ENCODE measurements at places on chromosomes 1 and 21.

GRCh38 chr1:154483941-154484803, 17.8 kb upstream of the TDRD10 start:
- DNase-seq = no peak

DNA sequence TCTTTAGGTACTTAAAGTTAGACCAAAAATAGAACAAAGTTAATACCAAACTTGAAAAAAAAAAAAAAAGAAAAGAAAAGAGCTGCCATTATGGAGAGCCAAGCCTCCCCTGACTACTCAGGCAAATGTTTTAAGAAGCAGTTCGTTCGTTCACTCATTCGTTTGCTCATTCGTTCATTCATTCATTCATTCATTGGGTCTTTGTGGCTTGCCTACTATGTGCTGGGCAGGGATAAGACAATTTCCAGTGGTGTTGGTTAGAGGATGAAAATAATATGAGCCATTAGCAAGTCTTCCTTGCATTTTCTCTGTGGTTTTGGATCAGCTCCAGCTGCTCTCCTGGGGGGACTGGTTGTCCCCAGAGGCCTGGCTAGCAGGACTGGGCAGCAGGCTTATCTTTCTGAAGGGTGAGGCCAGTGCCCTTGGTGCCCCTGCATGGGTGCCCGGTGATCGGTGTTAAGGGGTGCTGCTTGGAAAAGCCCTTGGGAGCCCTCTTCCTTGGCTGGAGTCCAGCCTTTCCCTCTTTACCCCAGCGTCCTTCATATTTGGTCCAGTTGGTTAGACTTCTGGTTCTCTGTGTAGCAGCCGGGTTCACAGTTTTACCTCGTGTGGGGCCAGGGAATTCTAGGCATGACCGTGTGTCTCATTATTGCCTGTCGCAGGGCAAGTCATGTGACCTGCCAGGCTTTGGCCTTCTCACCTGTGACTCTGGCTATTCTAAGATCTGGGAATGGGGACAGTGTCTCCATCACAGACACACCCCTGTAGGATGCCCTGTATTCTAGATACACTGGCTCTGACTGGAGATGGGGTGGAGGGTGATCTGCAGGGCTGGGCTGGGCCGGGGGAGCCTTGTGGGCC, 32.8 kb downstream of the LHX4 start:
- no peak for DNase-seq

DNA sequence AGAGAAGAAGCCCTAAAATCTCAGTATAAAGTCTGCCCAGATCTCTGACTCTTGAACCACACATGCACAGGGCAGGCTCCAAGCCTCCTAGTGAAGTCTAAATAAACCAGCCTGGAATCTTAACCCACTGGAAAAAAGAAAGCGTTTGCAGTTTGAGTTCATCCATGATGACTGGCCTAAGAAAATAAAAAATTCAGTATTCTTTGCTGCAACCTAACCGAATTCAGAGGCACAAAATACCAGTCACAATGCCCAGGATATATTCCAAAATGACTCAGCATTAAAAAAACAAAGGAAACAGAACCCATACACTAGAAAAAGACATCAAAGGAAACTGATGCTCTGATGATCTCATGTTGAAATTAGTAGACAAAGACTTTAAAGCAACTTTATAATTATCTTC, 269.2 kb downstream of the SDCCAG8 start:
- DNase-seq = no peak

DNA sequence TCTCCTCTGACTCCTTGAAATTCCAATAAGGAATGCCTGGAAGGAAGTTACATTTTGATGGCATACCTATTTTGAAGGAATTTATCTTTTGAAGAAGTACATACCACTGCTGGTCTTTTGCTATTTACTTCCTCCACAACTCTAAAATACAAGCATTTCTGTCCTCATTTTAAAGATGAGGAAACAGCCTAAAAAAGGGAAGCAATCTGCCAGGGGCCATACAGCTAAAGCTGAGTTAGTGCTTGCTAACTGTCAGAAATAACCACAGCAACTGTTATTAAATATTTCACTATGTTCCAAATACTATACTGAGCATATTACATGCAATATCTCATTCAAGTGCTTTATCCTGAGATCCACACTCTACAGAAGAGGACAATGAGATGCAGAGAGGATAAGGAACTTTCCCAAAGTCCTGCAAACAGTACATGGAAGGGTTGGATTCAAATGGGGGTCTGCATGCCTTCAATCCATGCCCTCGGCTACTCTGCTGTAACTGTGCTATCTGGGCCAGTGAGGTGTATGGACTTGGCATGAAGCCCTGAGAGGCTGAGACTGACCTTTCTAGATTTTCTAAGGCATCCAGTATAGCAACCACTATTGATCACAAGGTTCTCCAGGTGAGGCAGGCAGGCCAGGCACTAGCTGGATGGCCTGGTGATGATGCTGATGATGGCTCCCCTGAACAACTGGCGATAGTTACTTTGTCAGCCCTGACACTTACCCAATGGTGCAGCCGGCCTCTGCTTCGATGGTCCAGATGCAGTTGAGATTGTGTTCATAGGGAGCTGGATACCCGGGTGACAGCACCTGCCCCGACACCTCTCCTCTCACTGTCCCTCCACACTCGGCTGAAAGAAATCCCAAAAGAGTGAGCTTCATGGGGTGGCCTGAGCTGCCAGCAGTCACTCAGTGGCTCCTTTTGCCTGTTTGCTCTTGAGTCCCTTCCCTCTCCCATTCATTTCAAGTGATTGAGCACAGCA, 171.4 kb upstream of the HMGB4 start:
- no peak for DNase-seq

- DNase-seq = no peak
Measured at GRCh38 chr1:245313576-245313975, 158.8 kb downstream of the KIF26B start.

DNA sequence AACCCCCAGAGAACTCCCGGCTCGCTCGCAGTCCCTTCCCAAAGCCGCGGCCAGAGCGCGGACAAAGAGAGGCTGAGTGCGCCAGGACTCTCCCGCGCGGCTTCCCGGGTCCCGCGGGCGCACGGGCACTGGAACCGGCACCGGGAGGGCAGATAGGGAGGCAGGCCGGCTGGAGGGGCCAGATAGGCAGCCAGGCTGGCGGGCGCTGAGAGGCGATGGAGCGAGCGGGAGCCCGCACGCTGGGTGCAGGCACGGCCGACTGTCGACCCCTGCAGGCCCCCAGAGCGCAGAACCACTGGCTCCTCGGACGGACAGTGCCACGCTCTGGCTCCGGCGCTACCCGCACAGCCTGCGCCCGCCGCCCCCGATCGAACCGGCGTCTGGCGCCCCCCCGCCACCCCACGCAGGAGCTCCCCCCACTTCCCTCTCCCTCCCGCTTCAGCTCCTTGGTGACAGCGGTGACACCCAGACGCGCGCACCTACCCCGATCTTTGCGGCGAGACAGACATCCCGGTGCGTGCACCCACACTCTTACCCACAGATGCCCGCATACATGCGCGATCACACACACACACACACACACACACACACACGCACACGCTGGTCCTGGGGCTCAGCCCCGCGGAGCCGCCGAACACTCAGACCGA, 534 bp downstream of the SLC6A9 start:
- DNase-seq = peak; percentile 49

GRCh38 chr1:110597966-110598365, 8.2 kb downstream of the KCNA2 start:
- no peak for DNase-seq

GRCh38 chr21:32955311-32956060, 70.2 kb upstream of the OLIG2 start:
- DNase-seq = no peak

GRCh38 chr1:15408890-15409387, 749 bp upstream of the EFHD2 start:
- no peak for DNase-seq

DNA sequence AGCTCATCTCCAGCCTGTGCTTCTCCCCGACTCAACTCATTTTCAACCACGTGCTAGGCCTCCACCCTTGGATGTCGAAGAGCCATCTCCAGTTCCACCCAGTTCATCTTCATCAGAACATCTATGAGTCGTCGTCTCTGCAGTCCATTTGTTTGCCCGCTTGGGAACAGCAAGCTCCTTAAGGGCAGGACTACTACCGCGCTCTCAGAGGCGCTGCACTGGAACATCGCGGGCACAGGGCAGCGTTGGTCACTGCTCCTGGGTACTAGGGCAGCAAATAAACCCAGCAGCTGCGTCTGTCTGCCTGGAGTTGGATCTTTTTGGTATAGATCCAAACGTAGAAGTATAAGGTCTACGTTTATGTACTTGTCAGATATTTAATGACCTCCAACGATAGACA, 478 bp upstream of the PRDM2 start:
- DNase-seq = no peak

DNA sequence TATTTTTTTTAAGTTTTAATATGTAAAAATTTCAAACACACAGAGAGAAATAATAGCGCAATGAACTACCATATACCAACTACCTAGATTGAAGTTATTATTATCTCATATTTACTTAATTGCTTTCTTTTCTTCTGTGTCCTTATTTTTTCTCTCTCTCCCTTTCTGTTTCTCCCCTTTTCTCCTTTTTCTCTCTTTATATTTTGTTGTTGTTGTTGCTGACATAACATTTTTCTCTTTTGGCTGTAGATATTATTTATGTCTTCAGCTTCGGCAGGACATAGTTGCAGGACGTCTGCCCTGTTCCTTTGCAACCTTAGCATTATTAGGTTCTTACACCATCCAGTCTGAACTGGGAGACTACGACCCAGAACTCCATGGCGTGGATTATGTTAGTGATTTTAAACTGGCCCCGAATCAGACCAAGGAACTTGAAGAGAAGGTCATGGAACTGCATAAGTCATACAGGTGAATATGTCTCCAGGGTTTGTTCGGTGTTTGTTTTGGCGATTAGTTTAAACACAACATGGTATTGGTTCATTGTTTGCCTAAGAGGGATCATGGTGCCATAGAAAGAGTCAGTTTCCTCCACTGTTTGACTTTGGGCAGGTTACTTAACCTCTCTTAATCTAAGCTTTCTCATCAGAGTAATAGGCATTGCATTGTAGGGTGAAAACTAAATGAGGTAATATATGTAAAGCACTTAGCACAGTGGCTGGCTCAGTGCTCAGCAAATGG, 103.8 kb downstream of the EPB41 start:
- no peak for DNase-seq

GRCh38 chr1:213750231-213751063, 237.3 kb upstream of the PROX1 start:
- DNase-seq = no peak

DNA sequence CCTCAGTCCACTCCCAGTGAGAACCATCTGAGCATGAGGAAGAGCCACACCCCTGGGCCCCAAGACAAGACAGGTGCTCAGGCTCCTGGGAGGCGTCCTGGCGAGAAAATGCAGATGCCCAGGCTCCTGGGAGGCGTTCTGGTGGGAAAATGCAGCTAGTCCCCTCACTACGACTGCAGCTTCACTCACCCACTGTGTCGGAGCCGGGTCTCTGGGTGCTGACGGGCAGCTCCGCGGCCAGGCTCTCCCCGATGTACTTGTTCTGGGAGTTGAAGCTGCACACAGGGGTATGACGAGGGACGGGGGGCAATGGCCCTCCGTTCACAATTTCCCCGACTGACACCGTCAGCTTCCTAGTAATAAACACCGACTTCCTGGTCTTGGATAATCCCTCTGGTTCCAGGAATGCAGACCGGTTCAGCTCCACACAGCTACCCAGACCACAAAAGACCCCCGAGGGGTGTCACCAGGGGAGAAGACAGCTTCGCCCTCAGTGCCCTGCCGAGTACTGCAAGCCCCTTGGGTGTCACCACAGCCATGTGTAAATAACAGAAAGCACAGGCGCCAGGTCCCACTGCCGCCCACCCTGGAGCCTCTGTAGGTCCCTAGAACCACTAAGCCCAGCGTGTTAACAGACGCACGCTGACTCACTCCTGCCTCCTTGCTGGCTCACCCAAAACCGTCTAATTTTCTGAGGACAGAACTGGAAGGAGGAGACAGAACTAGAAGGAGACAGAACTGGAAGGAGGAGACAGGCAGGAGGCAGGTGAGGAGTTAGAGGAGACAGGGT, 19.5 kb downstream of the MCM3AP start:
- no peak for DNase-seq

GRCh38 chr1:163523375-163524029, 201.7 kb downstream of the NUF2 start:
- no peak for DNase-seq

- DNase-seq = no peak
Measured at GRCh38 chr1:180935326-180936109, 22.8 kb downstream of the KIAA1614 start.

DNA sequence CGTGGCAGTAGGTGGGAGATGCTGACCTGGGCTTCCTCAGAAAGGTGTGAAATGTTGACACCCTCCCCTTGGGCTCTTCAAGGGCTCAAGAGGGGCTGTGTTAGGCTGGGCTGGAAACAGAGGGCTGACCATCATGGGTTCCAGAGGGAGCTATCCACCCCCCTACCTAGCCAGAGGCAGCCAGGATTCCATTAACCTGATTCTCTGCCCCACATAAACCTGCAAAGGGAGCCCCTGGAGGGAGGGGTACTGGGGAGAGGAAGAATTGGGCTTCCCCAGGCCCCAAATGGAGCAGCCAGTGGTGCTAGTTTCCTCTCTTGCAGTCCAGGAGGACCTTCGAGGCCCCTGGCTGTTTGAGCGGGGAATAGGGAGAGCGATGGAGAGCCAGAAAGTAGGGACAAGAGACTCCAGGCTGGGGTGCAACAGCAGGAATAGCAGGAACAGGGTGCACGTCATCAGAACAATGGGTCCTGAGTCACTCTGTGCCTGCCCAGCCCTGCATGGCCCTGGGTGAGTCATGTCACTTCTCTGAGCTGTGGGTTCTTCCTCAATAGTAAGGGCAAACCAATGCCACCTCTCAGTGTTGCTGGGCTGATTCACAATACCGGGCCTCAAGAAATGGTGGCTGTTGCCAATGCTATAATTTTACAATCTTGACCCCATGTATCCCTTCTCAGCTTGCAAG, 121.2 kb downstream of the EPHB2 start:
- DNase-seq = no peak

GRCh38 chr1:15941899-15942660, 33.8 kb downstream of the ZBTB17 start:
- DNase-seq = no peak

DNA sequence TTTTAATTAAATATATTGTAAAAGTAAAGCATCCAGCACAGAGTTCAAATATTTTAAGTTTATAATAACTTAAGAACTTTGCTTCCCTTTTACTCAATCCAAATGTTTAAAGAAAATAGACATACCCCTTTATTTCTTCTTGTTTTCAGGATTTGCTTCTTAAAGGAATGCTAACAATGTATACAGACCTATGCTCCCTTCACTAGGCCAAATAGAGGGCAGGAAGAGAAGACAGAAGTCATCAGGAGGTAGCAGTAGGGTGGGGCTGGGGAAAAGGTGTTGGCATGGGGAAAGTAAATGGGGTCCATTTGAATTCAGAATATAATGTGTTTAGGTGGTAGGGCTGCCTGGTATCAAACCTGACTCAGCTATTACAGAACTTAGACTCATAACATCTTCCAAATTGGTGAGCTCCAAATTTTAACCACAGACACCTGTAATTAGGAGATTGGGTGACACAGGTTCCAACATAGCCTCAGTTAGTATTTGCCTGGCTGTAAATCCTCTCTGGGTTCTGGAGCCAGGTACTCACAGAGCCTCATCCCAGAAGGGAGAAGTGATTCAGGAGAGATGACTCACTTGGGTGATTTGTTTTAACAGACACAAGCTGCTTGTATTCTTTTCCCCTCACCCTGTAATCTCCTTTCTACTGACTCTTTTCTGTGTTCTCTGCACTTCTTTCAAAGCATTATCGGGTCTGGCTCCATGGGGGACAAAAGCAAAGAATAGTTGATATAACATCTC, 60.1 kb upstream of the DUSP10 start:
- DNase-seq = no peak

GRCh38 chr1:21655748-21656147, 13.4 kb downstream of the RAP1GAP start:
- no peak for DNase-seq
